ENCODE measurements at places on chromosomes 6 and 20.

GRCh38 chr20:37344506-37345338 lies 1.2 kb upstream of the SRC start:
- no peak for DNase-seq

- no peak for DNase-seq
Measured at GRCh38 chr20:695165-695866, 19.7 kb upstream of the SCRT2 start.

DNA sequence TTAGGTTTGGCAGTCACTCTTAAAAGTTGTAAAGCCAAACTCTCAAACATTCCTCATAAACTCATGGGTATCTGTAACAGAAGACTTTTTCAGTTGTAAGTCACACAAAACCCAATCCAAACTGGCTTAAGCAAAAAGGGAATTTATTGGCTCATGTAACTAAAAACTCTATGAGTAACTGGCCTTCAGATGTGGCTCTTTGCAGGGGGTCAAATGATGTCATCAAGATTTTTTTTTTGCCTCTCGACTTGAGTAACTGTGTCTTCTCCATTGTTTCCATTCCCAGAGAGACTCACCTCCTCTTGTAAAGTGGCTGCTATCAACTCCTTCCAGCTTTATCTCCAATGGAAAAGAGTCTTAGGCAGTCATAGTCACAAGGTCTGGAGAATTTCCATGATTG lies 645.0 kb downstream of the DHX35 start:
- peak; percentile 83 for DNase-seq

GRCh38 chr6:129141499-129141898 lies 258.6 kb downstream of the LAMA2 start:
- peak; percentile 38 for DNase-seq

- DNase-seq = no peak
Measured at GRCh38 chr6:160121981-160122380, 366 bp downstream of the SLC22A1 start.

DNA sequence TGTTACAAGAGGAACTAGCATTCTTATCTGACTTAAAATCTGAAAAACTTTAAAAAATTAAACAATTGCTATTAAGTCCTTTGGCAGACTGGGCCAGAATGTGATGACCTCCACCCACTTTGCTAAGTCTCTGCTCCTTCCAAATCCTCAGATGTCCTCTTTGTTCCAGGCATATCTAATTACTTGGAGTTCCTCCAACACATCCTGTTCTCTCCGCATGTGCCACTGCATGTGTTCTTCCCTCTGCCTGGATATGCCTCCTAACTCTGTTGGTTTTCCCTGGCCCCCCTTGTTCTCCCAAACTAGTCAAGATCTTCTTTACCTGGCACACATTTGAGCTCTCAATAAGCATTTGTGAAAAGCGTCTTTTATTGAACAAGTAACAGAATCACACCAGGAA lies 23.1 kb downstream of the ELOVL2 start:
- no peak for DNase-seq

- no peak for DNase-seq
Measured at GRCh38 chr20:22315771-22316170, 268.6 kb downstream of the FOXA2 start.

DNA sequence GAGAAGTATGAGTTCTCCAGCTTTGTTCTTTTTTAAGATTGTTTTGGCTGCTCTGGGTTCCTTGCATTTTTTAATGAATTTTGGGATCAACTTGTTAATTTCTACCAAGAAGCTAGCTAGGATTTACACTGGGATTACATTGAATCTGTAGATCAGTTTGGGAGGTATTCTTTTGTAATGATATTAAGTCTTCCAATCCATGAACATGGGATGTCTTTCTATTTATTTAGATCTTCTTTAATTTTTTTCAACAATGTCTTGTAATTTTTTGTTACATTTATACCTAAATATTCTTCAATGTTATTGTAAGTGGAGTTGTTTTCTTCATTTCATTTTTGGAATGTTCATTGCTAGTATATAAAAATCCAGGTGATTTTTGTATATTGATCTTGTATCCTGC lies 12.5 kb downstream of the PRIM2 start:
- DNase-seq = no peak

GRCh38 chr6:24497254-24497970 lies 2.6 kb downstream of the ALDH5A1 start:
- no peak for DNase-seq

DNA sequence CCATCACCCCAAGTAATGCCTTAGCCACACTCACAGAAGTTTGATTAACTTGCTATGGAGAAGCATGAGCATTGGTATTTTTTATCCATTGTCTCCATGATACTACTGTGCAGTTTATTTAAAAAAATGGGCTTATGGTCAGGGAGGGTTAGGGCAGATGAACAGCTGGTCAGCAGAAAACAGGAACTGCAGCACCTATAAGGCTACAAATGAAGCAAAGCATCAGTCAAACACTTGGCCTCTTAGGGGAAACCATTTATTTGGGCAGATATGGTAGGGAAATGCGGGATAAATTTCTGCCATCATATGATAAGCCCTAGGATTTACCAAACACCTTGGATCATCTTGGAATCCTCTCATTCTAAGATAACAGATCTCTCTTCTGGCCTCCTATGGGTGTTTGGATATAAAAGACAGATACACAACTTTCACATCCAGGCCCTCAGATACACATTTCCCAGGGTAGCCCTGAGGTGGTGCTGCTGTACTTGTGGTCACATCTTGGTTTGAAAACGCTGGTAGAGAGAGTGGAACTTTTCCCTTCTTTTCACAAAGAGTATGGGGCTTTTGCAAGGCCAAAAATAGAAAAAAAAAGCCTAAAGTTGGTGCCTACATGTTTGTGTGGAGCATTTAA lies 42.8 kb upstream of the AHI1 start:
- peak; percentile 45 for DNase-seq

- no peak for DNase-seq
Measured at GRCh38 chr6:28597924-28598722, 72.4 kb downstream of the GPX5 start.

DNA sequence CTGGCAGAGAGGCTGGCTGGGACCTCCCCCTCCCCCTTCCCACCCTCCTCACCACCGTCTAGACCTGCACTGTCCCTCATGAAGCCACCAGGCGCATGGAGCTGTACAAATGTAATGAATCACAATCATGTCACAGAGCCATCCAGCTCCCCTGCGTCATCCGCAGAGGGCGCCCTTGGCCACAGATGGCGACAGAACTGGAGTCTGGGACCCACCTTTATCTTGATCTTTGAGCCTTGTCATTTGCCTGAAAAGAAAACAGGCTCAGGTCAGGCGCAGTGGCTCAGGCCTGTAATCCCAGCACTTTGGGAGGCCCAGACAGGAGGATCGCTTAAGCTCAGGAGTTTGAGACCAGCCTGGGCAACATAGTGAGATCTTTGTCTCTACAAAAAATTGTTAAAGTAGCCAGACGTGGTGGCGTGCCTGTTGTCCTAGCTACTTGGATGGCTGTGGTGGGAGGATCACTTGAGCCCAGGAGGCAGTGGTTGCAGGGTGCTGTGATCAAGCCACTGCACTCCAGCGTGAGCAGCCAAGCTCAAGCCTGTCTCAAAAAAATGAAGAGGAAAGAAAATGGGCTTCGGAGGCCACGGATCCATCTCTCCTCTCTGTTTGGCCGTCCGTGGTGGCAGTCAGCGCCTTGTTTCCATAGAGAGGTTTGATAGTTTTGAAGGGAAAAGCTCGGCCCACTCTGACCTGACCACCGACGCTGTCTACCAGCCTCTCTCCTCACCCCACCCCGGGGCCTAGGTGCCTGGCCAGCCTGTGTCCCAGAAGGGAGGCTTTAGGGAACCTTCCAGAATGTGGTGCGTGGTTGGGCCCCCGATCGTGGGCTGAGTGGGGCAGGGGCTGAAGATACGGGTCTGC lies 6.2 kb downstream of the COL9A3 start:
- no peak for DNase-seq

GRCh38 chr6:34466242-34467185 lies 638 bp downstream of the PACSIN1 start:
- DNase-seq = no peak

DNA sequence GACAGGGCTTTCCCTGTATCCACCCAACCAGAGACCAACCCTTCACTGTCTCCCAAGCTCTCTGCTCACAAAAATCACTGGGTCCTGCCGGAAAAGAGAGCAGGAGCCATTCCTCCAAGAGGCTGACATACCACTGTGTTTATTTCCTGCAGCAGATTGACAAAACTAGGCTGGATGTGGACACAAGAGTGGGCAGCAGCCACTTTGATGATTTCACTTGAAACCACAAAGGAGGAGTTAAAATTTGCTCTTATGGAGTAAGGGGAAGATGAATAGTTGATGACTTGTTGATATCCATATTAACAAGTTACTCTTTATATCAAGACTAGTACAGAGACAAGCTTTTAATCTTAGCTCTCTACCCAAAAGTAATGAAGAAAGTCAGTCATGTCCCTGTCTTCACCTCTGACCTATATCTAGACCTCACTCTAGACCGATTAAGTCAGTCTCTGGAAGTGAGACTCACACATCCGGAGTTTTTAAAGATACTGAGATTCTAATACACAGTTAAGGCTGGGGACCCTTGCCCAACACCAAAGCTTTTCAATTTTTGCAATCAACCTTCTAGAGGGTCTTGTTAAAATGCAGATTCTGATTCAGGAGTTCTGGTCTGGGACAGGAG lies 73.8 kb downstream of the SCML4 start:
- DNase-seq = no peak

GRCh38 chr20:46797206-46797605 lies 87.8 kb downstream of the SLC2A10 start:
- no peak for DNase-seq

- no peak for DNase-seq
Measured at GRCh38 chr6:109002051-109002697, 92.5 kb downstream of the SESN1 start.
